K562 (cell line): ENCODE measurements at places on chromosomes 2 and 18. TPM values are rescaled to one million over a fixed set of nuclear protein-coding genes. Genes with fewer than 3 reads are reported as not detected.

ANTXR1 gene
- total RNA-seq = 0.87 and 0.98 TPM in 2 replicates

SCTR gene
- not detected in 2 replicates for total RNA-seq

MZT2A gene
- total RNA-seq = 261 and 263 TPM in 2 replicates

DNA sequence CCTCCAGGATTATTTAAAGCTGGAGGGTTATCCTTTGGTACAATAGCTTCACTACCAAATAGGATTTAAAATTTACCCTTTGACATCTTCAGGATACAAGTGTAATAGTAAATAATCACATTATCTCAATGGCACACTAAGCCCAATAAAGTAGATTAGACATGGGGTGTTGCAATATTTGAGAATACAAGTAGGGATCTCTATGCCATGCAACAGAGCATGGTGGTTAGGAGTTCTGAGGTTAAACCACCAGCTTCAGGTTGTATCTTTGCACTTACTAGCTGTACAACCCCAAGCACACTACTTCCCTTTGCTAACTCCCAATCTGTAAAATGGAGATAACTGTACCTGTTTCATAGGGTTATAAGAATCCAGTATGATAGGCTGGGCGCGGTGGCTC lies 6.2 kb downstream of the MBD2 start:
- no peak for DNase-seq
